ENCODE measurements at places on chromosomes 2 and 18.

DNA sequence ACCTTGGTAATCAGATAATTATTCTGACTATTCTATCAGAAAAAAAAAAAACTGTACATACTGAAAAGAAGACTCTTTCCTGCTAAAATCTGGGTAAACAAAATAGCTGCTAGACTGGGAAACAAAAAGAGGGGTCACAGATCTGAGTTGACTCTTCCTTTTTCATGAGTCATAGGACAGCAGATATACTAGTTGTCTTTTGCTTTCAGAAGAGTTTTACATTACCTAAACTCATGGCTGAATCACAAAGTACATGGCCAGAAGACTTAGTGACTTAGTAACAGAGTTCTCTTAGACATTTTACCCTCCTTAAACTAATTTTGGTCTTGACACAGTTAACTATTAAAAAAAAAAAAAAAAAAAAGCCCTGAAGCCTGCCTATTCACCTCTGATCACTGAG, 834.0 kb upstream of the FSHR start:
- DNase-seq = no peak

DNA sequence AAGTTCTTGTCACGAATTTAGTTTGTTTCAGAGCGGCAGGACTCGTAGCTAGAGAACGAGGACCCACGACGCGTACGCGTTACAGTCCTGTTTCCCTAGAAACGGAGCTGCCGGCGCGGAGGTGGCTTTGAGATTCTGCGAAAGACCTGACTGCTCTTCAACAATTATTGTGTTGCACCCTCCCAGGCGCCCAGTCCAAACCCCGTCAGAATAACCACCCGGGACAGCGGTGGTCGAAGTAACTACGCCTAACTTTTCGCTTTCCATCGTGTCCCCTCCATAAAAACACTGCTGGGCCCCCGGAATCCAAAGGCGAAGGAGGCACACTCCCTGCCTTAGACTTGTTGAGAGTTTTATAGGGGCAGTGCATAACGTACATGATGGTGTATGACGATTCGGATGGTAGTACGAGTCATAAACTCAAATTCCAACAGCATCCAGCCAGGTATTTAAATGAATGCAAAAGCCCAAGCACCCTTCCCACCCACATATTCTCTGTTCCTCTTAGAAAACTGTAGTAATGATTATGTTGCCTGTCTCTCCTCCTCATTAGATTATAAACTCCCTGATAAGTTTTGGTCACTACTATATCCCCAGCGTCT, 651 bp upstream of the STAM2 start:
- no peak for DNase-seq

DNA sequence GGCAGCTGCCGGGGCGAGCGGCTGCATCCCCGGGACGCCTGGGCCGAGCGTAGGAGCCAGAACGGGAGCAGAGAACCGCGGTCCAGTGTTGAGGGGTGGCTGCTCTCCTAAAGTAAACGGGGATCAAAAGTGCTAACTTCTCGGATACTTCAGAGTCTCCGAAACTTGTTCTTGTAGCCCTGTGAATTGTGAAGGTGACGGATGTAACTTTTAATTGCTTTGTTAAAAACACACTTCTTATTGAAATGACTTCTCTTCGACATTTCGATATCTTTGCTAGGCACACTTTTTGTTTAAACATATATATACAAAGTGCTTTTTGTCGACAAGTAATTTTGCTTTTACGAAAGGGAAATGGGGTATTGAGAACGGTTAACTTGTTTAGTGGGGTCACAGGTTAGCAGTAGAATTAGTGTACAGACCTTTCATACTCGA, 540 bp downstream of the ATP9B start:
- no peak for DNase-seq

GRCh38 chr18:49031511-49032188, 80.9 kb upstream of the SMAD7 start:
- DNase-seq = no peak

DNA sequence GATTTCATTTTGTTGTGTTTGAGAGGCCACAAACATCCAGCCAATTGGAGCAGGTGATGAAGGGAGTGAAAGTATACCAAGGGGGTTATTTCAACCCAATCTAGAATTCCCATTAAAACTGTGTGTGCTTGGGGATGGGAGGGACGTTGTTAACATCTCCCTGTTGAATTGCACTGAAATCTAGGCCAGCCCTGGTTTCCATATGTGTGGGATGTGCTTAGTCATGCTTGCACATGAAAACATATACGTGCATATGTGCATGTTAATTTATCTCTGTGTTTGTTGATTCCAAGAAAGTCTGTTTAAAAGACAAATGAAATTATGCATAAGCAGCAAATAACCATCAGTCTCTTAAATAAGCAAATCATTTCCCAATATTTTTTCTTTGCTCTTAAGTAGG, 5.6 kb downstream of the CELF4 start:
- no peak for DNase-seq

GRCh38 chr2:117536139-117536538, 278.4 kb upstream of the DDX18 start:
- DNase-seq = no peak

DNA sequence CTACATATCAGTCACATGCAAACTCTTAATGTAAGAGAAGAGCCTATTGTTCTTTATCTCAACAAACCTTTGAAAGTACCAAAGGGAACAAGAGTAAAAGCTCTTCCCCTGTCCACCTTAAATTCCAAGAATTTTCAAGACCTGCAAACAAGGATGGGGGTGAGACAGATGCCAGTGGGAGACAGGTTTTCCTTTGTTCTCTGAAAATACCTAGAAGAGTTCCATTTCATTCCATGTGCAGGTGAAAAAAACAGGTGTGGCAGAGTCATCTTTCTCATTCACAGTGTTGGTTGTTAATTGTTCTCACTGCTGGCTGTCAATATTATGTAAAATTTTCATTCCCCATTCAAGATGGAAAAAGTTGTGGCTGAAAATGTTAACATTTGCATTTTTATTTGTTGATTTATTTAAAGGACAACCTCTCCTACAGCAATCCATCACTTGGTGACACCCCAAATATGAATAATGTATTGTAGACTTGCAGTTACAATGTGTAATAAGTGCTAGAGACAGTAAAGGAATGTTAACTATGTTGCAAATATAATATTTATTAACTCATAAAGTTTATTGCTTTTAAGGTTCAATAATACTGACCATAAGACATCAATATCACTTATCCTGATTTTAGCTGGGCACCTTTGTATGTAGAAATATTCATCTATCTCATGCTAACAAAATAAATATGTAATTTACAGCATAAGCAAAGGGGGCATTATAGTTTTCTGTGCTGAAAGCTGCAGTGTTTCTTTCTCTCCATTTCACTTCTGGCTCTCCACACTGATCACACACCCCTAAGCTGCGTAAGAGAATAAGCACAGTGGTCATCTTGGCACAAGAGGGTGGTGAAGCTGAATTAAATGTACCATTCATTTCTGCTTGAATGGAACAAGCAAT, 347.0 kb downstream of the KIAA1328 start:
- no peak for DNase-seq

- no peak for DNase-seq
These were observed 251.4 kb downstream of the ANKRD30B start for GRCh38 chr18:14999085-14999975.

DNA sequence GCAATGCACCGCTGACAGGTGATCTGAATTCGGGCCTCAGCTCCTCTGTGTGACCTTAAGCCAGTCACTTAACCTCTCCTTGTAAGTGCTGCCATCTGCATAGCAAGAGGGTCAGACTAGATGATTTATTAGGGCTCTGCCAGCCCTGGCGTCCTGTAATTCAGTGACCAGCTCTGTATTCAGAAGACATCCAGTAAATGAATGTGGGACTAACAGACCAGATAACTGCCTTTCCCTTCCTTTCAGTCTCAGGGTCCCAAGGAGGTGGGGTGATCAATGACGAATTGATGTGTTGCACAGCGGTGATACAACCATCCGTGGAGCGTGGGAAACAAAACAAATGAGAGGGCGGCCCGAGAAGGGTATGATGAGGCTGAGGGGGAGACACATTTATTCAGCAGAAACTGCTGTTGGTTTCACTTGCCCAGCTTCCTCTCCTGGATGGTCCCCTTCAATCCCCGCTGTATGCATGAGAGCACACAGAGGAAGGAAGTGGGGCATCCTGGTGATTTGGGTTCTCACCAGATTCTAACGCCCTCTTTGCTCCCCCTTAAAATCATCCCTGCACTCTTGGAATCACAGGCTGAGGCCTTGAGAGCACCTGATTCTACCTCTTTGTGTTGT, 92.8 kb downstream of the VIT start:
- DNase-seq = no peak

- DNase-seq = no peak
These were observed 125.0 kb downstream of the CACNB4 start for GRCh38 chr2:151973901-151974199.

DNA sequence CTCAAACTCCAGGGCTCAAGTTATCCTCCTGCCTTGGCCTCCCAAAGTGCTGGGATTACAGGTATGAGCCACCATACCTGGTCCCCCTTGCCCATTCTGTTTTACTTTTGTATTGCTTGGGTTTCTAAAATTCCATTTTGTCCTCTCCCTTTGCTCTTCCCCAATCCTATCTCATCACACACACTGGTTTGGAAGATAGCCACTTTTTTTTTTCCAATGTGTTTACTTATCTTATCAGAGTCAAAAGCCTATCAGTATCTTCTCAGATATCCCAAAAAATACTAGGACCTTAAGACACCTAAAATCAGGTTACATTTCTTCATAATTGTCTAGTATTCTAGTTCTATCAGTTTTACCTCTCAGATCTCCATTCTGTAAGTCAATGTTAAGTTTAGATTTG, 56.1 kb downstream of the MSH2 start:
- DNase-seq = no peak

DNA sequence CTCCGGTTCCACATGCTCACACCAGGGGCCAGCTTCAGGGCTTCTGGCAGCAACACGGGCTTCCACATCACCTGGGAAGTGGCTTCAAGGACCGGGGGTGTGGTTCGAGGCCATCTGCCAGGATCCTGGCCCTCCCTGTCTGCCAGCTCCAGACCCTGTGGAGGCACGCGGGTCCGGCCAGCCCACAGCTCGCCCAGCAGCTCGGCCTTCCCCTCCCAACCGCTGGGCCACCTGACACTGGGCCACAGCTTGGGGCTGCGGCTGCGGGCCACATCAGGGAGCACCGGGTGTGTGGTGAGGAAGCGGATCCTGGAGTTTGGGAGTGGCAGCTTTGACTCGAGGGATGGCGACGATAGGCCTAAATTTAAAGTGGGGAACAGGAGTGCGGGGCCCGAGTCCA, 7.0 kb downstream of the C2orf81 start:
- DNase-seq = no peak

- DNase-seq = no peak
These were observed 478.8 kb downstream of the ARHGAP15 start for GRCh38 chr2:143608063-143608423.

DNA sequence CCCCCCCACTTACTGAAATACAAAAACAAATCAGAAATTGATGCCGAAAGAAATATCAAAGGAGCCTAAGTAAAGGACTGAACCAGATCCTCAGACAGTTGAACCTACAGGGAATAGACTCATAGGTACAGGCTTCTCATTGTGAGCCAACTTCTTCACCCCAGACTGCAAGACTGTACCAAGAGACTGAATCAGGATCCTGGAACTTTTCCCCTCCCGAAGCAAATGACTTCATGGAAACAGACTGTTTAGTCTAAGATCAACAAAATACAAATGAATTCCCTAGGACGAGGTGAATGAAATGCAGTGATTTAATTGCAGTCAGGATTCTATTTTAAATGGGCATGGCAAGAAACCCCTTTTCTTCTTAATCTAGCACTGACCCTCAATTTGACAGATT, 53.6 kb upstream of the RNF152 start:
- no peak for DNase-seq

DNA sequence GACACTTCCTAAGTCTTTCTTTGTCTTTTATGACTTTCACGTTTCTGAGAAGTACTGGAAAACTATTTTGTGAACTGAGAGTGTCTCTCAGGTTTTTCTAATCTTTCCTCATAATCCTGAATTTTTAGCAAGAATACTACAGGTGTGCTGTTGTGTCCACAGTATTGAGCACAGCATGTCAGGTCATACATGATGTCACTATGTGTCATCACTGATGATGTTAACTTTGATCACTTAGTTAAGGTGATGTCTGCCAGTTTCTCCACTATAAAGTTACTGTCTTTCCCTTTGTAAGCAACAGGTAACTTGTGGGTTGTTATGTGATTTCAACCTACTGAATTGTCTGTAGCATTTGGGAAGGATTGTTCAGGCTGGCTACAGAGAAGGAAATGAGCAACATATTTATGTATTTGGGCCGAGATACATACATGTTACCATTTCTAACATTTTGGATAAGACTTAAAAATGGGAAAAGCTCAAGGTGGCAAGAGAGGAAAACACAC, 11.1 kb downstream of the MATN3 start:
- DNase-seq = no peak

- DNase-seq = no peak
These were observed 25.6 kb downstream of the RASGRP3 start for GRCh38 chr2:33502025-33502424.

DNA sequence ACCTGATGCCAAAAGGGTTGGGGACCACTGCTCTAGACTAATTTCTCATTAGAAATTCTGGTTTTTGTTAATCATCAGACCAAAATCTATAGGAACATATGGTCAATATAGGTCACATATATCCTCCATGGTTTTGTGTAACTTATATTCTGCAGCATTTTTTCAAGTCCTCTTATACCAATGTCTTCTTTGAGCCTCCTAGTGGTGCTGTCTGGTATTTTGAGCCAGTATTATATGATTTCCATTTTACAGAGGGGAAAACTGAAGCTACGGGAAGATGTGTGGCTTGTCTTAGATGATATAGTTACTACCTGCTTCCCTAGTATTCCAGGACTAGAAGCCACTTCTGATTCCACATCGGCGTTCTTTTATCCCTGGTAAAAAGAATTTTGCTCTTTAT, 13.8 kb downstream of the MAPK4 start:
- DNase-seq = no peak

GRCh38 chr2:3300224-3300995, 77.2 kb downstream of the EIPR1 start:
- DNase-seq = no peak

DNA sequence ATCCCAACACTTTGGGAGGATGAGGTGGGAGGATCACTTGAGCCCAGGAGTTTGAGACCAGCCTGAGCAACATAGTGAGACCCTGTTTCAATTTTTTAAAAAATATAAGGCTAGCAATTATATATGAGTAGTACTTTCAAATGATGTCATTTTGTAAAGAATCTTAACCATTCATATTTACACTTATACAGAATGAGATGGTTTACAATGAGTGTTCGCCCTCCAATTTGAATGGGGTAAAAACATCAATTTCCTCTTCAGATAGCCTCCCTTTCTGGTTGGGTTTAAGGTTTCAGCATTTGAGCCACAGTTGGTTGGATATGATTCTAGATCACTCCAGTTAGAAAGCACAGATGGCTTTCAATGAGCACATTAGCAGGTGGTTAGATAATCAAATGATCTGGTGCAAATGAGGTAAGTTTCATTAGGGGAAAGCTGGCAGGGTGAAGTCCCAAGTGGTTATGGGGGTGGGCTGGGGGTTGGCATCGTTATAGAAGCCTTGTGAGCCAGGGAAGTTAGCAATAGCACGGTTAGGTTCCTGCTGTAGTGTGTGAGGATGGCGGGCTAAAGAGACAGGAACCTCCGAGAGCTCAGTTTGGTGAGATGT, 63.9 kb downstream of the TRPM8 start:
- no peak for DNase-seq

GRCh38 chr18:50679056-50679455, 119.2 kb downstream of the MAPK4 start:
- no peak for DNase-seq
